GM18507 (cell line): ENCODE measurements at places on chromosomes 6 and 20.

- DNase-seq: no peak
Measured at GRCh38 chr20:52905241-52905994, 66.7 kb upstream of the TSHZ2 start.

- DNase-seq: no peak
Measured at GRCh38 chr6:155349956-155350355, 35.7 kb upstream of the TFB1M start.

DNA sequence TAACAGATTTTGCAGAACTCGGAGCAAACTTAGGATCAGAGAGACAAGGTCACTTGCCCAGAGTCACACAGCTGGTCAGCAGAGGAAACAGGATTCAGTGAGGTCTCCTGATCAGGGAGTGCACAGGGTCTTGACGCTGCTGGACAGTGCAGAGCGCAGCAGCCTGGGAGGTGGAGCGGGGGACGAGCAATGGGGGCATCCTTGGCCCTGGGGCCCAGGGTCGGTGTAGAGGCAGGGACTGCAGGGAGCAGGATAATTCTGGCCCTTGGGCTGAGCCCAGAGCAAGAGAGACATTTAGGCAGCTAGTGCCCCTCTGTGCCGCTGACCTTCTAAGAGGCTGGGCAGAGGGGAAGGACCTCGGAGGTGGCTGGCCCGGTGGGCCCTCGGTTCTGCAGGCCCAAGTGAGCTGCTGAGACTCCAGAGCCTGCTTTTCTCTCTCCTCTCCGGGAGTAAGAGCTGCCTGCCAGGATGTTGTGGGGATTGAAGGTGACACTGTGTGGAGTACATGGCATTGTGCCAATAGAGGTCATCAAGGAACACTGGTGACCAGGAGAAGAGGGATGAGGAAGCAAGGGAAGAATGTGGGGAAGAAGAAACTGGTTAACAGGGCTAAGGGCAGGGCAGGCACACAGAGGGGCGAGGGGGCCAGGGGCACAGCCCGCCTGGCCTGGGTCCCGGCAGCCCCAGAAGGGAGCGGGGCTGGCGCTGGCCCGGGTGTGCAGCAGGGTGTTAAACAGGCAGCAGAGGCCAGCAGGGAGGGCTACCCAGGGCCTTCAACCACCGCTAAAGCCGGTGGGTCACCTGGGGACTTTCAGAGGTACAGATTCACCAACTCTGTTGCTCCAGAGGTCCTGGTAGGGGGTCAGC is 122.0 kb downstream of the AGPAT4 start:
- no peak for DNase-seq

DNA sequence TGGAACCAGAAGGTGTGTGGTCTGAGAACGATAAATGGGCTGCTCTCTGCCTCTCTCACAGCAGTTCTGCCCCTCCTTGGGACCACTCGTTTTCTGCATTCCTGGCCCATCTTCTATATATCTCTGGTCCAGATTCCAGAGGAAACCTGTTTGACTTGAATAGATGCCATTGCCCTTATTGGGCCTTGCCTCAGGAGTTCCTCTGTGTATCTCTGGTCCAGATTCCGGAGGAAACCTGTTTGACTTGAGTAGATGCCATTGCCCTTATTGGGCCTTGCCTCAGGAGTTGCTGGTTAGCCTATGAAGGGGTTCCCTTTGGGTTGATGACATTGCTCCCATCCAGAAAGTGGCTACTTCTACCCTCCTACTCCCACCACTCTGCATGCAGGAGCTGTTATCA is 189.4 kb downstream of the SLC16A10 start:
- DNase-seq: no peak

- DNase-seq: no peak
Measured at GRCh38 chr20:46991880-46992639, 97.4 kb downstream of the EYA2 start.

- no peak for DNase-seq
Measured at GRCh38 chr6:168565112-168565511, 124.1 kb downstream of the SMOC2 start.

DNA sequence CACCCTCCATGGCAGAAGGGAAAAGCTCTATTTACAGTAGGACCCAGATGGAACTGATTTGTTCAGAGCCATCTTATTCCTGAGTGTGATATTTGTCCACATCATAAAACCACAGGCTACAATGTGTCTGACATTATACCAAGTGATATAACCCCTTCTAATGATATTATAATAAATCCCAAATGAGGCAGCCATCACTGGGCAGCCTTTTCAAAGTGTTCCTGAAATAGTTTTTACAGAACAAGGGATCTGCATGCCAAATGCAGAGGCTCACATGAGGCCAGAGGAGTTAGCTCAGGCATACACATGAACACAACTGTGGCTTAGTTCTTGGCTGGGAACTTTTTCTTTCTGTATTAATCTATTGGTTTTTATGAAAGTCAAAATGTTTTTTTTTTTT is 207.7 kb downstream of the MAFB start:
- no peak for DNase-seq

- no peak for DNase-seq
Measured at GRCh38 chr6:135667691-135668455, 170.3 kb upstream of the AHI1 start.

GRCh38 chr6:159606786-159607185 is 86.3 kb downstream of the SOD2 start:
- DNase-seq: no peak

DNA sequence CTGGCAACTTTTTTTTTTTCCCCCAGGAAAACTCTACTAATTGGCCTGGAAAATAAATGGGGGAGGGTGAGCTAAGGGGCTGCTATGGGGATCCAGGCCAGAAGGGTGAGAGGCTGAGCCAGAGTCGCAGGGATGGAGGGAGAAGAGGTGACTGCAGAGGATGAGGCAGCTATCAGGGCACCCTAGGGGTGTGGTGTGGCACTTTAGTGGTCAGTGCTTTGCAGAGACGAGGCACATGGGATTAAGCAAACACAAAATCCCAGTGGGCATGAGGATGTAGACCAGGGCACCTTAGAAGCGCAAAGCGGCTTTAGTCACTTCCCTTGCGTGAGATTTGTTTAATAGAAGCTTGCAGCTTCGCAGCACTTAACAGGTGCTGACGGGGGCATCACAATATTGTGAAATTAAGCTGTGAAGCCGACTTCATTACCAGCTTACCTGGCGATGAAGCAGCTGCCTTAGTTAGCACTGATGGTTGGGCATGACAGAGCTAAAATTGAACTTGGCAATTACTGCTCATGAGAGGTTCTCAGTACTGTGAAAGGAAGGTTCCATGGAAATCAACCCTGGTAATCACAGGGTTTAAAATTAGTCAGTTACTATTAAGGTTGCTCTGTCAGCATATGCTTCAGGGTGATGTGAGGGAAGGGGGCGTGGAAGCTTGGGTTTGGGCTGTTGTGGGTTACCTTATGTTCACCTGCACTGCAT is 26.0 kb downstream of the TOX2 start:
- no peak for DNase-seq

DNA sequence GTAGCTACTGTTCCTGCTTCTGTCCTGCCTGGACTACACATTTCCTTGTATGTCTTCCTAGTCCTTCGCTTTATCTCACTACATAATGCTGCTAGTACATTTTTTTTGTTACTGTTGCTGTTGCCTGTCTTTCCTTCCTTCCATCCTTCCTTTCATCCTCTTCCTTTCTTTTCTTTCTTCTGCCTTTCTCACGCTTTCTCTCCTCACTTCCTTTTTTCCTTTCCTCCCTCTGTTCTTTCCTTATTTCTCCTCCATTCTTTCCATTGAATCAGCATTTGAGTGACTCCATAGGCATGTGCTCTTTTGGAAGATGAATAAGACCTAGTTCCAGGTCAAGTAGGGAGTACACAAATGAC is 46.3 kb downstream of the MAP3K4 start:
- DNase-seq: no peak

DNA sequence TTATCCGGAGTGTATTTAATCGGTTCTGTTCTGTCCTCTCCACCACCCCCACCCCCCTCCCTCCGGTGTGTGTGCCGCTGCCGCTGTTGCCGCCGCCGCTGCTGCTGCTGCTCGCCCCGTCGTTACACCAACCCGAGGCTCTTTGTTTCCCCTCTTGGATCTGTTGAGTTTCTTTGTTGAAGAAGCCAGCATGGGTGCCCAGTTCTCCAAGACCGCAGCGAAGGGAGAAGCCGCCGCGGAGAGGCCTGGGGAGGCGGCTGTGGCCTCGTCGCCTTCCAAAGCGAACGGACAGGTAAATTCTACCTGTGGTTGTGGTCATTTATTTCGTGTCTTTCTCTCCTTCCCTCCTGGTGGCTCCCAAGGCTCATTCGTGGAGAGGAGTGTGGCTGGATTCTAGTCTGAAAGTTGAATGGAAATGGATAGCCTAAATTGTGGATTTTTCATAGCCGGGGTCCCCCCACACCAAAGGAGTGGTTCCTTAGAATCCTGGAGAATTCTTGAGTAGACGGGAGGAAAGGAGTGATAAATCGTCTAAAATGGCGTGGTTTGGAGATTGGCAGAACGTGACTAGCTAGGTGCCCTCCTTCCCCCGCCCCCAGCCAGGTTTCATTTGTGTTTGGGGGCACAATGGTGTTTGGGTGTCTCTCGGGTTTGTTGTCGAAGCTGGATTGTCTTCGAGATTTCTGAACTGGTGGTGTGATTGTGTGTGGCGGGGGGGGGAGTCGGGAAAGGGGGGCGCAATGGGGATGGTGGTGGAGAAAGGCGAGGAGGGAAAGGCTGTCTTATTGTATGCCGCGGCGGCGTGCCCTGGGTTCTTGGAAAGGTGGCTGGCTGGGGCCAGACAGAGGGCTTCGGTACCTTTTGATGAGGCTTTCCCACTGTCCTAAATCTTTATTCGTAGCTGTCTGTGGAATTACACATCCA is 673 bp downstream of the MARCKS start:
- no peak for DNase-seq

GRCh38 chr20:23582293-23582692 is 14.0 kb upstream of the CST9L start:
- no peak for DNase-seq
